CD8-positive, alpha-beta memory T cell (primary cell): ENCODE measurements at places on chromosomes 3 and 15.

GRCh38 chr3:38345879-38346586 lies 552 bp upstream of the XYLB start:
- DNase-seq = no peak

DNA sequence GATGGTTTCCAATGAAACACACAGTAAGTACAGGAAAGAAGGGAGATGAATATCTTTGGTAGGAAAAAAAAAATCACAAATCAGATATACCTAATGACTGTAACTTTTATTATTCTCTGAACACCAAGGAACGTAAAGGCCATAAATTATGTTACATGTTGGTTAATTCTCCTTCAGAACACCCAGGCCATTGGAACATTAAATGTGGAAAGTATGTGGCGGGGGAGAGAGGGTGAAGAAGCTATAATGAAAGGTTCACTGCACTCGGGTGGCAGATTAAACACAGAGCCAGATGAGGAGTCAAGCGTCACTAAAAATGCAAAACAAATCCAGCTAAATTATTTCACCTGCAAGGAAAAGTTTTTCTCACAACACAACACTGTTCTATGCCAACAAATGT lies 193.8 kb downstream of the FHIT start:
- no peak for DNase-seq

- peak; percentile 39 for DNase-seq
Measured at GRCh38 chr15:78422571-78423340, 15.3 kb upstream of the IREB2 start.

- no peak for DNase-seq
Measured at GRCh38 chr3:152323834-152324233, 55.1 kb downstream of the MBNL1 start.

DNA sequence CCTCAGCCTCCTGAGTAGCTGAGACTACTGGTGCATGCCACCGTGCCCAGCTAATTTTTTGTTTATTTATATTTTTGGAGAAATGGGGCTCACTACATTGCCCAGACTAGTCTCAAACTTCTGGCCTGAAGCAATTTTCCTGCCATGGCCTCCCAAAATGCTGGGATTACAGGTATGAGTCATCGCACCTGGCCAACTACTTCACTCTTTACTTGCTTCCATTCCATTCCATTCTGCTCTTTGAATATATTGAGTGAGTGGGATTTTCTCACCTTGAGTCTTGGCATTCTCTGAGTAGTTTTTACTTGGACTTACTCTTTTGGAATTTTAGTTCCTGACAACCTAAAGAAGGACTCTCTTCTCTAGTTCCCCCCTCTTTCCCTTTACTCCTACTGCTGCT lies 93.8 kb upstream of the UNC13C start:
- no peak for DNase-seq

DNA sequence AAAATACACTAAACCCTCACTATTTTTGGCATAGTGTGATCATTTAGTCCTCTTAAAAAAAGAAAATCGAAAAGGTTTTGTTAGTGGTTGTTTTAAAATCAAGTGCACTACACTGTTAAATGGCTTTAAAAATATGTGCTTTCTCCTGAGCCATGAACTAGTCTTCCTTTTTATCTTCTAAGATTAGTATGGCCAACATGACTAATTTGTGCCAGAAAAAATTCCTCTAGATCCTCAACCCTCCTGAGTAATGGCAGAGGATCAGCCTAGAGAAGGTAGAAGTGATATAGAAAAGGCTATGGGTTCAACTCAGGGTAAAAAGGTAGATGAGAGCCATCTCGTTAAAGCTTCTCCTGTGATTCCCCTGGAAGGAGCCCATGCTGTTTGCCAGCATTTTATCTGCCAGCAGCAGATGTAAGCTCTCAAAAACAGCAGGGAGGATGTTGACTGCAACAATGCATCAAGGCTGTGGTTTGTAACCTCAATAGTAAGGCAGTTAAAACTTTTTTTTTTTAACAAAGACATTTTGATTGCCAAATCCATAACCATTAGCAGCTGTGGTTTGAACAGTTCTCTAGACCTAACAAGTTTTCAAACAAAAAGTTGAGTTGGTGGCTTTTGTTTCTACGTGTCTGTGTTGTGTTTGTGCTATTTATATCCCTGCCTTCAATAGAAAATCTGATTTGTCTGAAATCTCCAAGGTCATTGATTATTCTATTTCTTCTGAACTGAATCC lies 30.2 kb upstream of the ZNF609 start:
- DNase-seq = peak; percentile 72

GRCh38 chr3:43142472-43142871 lies 36.6 kb upstream of the POMGNT2 start:
- no peak for DNase-seq

GRCh38 chr3:25678581-25678980 lies 13.9 kb upstream of the TOP2B start:
- no peak for DNase-seq

DNA sequence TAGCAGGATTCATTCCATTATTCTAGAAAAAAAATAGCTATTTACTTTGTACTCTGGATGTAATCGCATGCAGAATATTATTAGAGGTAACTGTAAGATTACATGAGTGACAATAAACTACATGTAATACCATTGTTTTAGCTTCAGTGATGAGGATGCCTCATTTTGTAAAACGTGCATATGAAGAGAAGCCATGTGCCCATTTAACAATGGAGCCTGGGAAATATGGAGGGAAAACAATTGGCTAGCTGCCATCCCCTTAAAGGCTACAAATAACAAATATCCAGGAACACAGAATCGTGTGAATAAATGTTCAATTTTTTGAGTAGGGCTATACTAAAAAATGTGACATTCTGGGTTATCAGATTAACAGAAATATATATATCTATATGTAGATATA lies 151.1 kb downstream of the SAMMSON start:
- DNase-seq = no peak

DNA sequence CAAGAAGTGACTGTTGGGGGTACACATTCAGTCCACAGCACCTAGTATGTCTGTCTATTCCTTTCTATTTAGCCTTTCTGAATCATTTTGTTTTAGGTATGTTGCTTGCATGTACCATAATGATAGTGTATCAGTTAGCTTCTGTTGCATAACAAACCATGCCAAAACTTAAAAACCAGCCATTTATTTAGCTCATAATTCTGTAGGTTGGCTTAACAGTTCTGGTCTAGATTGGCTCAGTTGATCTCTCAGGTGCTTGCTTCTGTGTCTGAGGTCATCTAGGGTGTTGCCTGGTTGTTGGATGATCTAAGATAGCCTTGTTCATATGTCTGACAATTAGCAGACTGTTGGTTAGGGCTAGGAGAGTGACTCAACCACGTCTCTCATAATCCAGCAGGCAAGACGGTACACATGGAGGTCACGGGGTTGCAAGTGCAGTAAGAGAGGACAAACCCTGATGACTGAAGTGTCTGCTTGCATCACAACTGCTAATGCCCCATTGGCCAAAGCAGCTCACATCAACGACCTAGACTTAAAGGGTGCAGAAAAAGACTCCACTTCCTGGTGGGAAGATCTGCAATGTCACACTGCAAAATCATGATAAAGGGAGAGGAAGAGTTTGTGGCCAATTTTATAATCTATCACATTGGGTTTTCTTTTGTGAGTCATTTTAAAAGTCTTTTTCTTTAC lies 6.8 kb upstream of the PDCD6IP start:
- DNase-seq = no peak
